Stimulated activated CD4-positive, alpha-beta T cell treated with anti-CD3 and anti-CD28 coated beads, TNF-alpha, amount 100 ng/mL, for 4 hours (primary cell): ENCODE measurements at places on chromosomes 3 and 15.

DNA sequence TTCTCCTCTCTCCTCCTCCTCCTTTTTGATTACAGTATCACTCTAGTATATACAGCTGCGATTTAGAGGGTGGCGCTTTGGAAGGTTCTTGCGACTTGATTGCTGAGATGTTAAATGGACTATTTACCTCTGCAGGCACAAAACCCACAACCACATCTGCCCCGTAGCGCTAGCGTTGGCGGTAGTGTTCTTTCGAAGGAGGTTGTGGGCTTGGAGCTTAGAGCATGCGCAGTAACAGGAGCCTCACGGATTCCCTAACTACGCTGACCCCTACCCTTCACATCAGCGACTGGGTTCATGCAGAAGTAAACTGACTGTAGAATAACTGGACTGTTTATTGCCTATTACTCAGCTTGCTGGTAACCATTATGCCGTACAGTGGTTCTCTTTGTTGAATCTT, 58.0 kb downstream of the CGGBP1 start:
- DNase-seq: no peak

- DNase-seq: no peak
Measured at GRCh38 chr3:123361071-123361470, 87.8 kb downstream of the ADCY5 start.

- DNase-seq: no peak
Measured at GRCh38 chr3:126693921-126694320, 10.1 kb upstream of the CHCHD6 start.

GRCh38 chr15:48945386-48945785, 18.3 kb downstream of the SHC4 start:
- DNase-seq: no peak

DNA sequence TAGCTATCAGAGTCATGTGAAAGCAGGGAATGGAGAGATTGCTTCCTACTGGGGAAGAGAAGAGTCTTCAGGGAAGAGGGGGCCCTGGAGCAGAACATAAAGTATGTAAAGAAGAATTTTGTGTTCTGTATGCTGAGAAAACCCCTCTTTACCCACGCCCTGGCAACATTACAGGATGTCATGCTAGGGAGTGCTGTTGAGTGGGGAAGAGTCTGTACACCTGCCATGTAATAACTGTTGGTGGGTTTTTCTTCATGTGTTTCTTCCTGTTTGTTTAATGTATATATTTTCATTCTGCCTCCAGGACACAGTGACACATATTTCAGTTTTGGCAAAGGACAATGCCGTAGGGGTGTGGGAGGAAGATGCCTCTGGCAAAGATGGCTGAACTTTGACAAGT, 122.8 kb upstream of the LPP start:
- no peak for DNase-seq

GRCh38 chr3:38647217-38647970, 2.1 kb downstream of the SCN5A start:
- no peak for DNase-seq

DNA sequence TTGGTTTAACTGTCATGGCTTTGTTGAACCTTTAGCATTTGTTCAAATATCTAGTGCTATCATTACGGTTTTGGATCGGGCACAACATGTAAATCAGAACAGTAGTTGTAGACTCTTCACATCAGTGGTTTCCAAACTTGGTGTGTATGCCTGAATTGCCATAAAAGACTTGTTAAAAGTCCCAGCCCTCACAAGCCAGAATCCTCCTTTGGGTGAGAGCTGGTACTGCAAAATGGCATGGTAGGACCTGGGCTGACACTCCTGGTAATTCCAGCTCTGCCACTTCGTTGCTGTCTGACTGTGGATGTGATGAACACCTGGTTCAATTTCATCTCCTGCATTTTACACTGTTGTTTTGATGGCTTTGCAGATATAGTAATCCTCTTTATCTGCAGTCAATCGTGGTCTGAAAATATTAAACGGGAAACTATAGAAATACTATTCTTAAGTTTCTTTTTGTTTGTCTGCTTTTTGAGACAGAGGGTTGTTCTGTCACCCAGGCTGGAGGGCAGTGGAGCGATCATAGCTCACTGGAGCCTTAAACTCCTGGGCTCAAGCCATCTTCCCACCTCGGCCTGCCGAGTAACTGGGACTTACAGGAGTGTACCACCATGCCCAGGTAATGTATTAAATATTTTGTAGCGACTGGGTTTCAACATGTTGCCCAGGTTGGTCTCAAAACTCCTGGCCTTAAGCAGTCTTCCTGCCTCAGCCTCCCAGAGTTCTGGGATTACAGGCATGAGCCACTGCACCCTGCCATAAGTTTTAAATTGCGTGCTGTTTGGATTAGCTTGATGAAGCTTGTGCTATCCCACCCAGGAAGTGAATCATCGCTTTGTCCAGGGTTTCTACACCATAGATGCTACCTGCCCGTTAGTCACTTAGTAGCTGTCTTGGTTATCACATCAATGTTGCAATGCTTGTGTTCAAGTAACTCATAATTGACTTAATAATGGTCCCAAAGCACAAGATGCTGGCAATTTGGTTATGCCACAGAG, 61.6 kb downstream of the RAB7A start:
- no peak for DNase-seq

GRCh38 chr3:178195824-178196223, 340.4 kb upstream of the KCNMB2 start:
- DNase-seq: no peak

- DNase-seq: no peak
Measured at GRCh38 chr15:84079885-84080777, 155.4 kb upstream of the GOLGA6L4 start.

GRCh38 chr3:111747490-111747889, 111.6 kb upstream of the PHLDB2 start:
- DNase-seq: no peak

- DNase-seq: no peak
Measured at GRCh38 chr3:78459796-78460195, 1308.0 kb downstream of the ROBO1 start.
